ENCODE measurements at places on chromosomes 3 and 15. TPM values are rescaled to one million over a fixed set of nuclear protein-coding genes. Genes with fewer than 3 reads are reported as not detected.
A peak's percentile ranks its signal among the peaks of the same experiment; 100 is the strongest.

The GRIP2 gene
- total RNA-seq = not detected

GRCh38 chr15:75928680-75929608 lies 25.3 kb downstream of the FBXO22 start:
- no peak overlapping the region for H3K4me3 ChIP-seq
- no peaks in the 10 kb centered on the region for H3K27me3 ChIP-seq
- no peak overlapping the region for H3K27ac ChIP-seq
- DNase-seq = no peak
- peaks cover 26% of the 10 kb centered on the region for H3K36me3 ChIP-seq

GRCh38 chr3:12706504-12707253 lies 42.8 kb upstream of the RAF1 start:
- no peaks in the 10 kb centered on the region for H3K36me3 ChIP-seq
- H3K27me3 ChIP-seq = peaks cover 7% of the 10 kb centered on the region
- DNase-seq = peak; percentile 61
- no peak overlapping the region for H3K4me3 ChIP-seq

GRCh38 chr3:122928396-122929187 lies 99.0 kb downstream of the SEMA5B start:
- H3K4me1 ChIP-seq = peaks cover 2% of the 10 kb centered on the region
- no peak overlapping the region for H3K27ac ChIP-seq
